ENCODE measurements at places on chromosomes 16 and 17.

DNA sequence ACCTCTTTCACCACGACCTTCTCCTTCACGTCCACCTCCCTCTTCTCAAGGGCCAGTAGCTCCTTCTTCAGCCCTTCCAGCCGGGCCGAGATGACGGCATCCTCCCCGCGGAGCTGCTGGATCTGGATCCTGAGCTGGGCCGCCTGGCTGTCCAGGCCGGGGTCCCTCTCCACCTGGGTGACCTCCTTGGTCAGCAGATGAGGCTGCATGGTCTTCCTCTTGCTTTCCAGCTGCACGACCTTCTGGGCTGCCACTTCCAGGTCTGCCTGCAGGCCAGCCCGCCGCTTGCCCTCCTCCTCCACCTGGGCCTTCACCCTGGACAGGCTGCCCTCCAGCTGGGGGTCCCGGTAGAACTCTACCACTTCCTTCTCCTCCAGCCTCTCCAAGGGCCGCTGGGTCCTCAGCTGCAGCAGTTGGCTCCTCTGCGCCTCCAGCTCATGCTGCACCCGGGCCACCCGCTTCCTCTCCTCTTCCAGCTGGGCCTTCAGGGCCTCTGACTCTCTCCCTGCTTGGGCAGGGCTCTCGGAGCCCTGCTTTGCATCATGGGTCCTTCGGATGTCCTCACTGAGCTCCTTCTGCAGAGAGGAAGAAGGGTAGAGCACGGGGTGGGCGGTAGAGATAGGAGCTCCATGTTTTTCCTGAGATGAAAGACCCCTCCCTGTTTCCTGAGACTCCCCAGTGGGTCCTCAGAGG is 9.5 kb downstream of the CDK3 start:
- DNase-seq, result no peak

DNA sequence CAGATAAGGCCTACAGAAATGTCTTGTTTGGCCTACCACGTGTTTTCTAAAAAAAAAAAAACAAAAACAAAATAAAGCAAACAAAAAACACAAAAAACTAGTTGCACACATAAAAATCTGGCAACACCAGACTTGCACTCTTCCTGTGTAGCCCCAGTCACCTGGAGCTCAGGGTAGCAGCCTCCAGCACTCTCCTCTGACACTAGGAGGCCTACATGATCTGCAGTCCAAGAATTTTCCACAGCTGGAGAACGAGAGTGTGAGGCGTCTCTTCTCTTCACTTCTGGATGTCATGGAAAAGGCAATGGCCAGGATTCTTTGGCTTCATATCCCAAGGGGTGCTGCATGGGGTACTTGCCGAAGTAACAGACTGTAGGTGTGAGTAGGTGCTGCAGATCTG is 310.2 kb upstream of the SALL1 start:
- DNase-seq, result no peak

DNA sequence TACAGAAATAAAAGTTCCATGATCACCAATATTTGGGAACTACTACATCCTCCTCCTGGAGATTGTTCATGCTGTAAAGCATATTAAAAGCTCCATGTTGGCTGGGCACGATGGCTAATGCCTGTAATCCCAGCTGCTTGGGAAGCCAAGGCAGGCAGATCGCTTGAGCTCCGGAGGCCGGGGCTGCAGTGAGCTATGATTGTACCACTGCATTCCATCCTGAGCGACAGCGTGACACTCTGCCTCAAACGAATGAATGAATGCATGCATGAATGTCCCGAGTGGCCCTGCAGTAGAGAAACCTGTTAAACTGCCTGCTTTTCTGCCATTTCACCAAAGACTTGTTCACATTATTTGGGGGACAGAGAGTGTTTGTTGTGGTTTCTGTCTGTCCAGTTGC is 15.0 kb downstream of the CNEP1R1 start:
- DNase-seq, result no peak

DNA sequence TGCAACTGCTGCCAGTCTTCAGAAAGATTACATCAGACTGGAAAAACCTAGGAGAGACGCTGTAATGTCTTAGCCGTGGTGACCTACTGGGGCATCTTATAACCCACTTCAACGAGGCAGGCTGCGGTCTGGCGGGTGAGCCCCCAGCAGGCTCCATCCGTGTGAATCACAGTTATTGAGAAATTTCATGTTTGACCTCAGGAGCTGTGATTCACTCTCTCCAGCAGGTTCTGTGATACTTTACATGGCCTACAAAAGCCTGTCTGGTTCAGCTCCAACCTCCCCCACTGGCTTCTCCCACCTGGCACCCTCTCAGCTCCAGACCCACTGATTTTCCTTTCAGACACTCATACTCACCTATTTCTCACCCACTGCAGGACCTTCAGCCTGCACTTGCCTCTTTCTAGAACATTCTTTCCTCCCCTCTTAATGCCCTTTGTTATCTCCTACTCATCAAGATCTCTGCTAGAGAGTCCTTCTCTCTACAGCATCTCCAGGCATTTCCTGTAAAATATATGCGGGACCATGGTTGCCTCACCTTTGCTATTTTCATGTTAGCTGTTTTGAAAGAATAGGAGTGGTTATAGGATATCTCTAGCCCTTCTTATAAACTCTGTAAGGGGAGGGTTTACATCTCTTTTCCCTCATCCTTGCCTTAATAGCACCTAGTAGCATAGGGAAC is 227.9 kb downstream of the MAF start:
- DNase-seq, result peak; percentile 63

DNA sequence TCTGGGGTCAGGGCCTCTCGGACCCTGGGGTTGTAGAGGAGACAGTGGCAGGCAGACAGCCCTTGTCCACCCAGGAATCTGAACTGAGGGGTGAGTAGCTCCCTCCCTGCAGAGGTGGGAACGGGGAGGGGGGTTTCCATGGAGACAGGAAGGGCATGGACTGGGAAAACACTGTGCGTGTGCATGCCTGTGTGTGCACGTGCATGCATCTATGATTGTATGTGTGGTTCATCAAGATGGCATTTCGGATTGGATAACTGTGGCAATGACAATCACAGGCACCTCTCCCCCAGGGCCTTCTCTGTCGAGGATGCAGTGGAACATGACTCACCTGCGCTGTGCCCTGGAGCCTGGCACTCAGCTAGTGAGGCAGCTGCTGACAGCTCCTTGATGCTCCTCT is 6.1 kb upstream of the CD300C start:
- DNase-seq, result no peak

GRCh38 chr17:32191306-32191705 is 49.0 kb downstream of the RHOT1 start:
- peak; percentile 64 for DNase-seq

DNA sequence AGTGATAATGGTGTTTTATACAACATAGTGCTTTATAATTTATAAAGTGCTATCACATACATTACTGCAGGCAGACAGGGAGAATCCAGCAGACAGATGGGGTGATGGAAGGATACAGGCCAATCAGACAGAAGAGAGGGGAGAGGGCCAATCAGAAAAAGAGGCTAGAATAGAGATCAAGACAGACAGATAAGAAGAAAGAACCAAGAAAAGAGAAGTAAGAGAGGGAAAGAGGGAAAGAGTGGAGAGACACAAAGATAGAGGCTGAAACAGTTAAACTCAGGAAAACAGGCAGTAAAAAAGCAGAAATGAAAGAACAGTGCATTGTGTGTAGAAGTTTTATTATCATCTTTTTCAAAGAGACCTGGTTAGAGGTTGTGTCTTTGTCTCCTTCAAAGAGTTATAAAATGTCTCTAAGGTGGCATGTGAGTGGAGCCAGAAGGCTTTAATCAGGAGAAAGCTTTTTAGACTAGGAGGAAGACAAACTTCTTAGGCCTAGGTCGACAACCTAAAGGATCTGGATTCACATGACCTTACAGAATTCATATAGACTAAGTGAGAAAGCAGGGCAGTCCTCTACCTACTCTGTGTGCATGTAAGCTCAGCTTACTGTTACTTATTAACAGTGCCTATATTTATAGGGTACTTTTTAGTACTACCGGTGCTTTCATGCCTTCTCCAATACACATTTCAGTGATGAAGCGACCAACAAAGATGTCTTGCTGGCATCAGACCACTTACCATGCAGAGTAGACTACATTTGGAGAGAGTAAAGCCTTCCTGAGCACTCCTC is 8.3 kb upstream of the CHD3 start:
- no peak for DNase-seq

- peak; percentile 96 for DNase-seq
Observed at GRCh38 chr17:66549311-66549704, 246.9 kb downstream of the PRKCA start.

GRCh38 chr17:81580481-81580880 is 28.3 kb upstream of the FAAP100 start:
- DNase-seq, result no peak

- DNase-seq, result no peak
Observed at GRCh38 chr16:68283801-68284598, 19.7 kb downstream of the SLC7A6 start.

DNA sequence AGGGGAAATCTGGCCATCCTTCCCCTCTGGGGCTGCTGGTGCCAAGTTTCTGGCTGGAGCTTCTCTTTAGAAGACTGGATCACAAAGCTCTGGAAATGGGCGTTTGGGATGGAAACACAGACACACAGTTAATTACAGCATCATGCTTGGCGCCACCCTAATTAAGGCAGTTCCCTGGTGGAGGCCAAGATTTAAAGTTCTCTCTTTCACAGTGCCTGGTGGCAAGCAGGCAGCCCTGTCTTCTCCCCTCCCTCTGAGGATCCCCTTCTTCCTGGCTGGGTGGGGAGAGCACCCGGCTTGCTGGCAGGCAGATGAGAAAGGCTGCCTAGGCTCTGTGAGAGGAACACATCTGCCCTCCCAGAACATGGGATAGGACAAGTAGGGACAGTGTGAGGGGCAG is 59.0 kb upstream of the NKD1 start:
- DNase-seq, result no peak

GRCh38 chr16:61435346-61435745 is 600.9 kb downstream of the CDH8 start:
- DNase-seq, result peak; percentile 2

GRCh38 chr16:70320121-70320520 is 21.1 kb downstream of the DDX19B start:
- DNase-seq, result no peak

GRCh38 chr16:55250701-55251100 is 73.3 kb upstream of the IRX6 start:
- peak; percentile 9 for DNase-seq

DNA sequence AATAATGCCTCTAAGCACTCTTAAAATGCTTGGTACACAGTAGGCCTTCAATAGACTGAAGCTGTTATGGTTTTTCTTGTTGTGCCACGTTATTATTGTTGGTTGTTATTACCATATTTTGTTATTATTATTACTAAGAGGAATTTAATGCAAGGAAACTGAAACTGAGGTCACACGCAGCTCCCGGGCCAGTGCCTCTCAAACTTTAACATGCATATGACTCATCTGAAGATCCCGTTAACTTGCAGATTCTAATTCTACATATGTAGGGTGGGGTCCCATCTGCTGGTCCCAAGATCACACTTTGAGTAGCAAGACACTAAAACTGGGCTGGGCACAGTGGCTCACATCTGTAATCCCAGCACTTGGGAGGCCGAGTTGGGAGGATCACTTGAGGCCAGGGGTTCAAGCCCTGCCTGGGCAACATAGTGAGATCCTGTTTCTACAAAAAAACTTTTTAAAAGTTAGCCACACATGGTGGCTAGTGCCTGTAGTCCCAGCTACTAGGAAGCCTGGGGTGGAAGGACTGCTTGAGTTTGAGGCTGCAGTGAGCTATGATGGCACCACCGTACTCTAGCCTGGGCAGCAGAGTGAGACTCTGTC is 888 bp downstream of the ACSM5 start:
- no peak for DNase-seq

All from fibroblast of skin of right quadriceps (primary cell).